ENCODE measurements at places on chromosomes 2 and 18.

DNA sequence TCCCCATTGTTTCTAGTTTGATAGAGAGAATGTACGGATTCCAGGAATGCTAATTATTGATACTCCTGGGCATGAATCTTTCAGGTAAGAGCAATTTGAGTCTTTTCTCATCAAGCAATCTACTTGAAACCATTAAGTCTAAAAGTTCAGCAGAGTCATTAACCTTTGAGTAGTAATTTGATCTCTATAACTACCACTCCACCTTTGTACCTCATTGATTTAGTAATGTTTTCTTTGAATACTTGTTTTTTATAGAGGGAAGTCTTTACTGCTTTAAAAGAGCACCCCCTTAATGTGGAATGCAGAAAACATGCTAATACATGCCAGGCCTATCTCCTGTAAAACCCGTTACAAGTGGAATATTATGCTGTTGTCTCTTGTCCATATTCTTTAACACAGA is 45.0 kb downstream of the EIF5B start:
- peak; percentile 55 for DNase-seq

DNA sequence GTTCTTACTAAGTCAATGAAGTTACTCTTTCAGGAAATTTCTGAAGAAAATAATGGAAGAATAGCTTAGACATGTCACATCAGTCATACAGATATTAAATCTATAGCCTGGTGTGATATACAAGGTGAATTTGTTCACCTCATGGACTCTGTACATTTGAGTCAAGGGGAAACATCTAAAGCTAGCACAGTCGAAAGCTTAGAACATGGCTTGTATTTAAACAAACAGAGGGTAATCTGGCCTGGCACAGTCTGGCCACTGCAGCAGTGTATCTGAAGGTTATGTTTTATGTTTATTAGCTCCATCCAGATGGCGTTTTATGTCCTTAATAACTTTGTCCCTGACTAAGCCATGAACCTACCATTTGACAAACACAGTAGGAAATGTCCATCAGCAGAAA is 817.3 kb downstream of the SATB2 start:
- DNase-seq = peak; percentile 10

DNA sequence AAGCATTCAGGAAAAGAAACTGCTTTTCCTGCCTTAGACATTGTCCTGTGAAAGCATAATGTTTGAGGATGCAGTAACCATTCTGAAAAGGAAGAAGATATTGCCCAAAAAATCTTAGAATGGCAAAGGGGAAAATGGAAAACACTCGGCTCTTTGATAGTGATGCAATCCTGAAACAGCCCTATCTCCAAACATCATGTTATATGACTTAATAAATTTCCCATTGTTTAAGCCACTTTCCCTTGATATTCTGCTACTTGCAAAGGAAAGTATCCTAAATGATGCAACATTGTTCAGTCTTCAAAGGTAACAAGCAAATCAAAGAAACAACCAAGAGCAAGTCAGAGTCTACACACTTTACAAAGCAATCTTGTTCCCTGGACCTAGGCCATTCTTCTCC is 78.5 kb downstream of the EXOC6B start:
- no peak for DNase-seq

GRCh38 chr18:9321017-9321452 is 13.5 kb upstream of the TWSG1 start:
- DNase-seq = peak; percentile 13

- DNase-seq = no peak
Measured at GRCh38 chr2:96804986-96805385, 11.1 kb upstream of the CNNM3 start.

- DNase-seq = no peak
Measured at GRCh38 chr2:126208266-126208665, 447.7 kb upstream of the GYPC start.

DNA sequence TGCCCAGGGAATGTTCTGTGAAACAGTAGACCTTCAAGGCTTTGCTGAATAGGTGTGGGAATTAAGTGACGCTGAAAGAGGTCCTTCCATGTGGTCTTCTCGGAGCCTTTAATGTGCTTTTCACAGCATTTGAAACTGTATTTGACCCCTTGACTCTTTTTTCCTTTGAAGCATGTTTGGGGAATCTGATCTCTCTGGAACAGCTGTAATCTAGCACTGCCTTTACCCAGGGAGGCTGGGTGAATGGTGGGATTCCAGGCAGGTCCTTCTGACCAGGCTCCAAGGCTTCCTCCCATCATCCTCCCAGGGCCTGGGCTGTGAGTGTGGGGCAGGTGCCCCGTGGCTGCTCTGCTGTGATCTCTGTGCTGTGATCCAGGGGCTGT is 4.2 kb downstream of the ZAP70 start:
- DNase-seq = no peak

DNA sequence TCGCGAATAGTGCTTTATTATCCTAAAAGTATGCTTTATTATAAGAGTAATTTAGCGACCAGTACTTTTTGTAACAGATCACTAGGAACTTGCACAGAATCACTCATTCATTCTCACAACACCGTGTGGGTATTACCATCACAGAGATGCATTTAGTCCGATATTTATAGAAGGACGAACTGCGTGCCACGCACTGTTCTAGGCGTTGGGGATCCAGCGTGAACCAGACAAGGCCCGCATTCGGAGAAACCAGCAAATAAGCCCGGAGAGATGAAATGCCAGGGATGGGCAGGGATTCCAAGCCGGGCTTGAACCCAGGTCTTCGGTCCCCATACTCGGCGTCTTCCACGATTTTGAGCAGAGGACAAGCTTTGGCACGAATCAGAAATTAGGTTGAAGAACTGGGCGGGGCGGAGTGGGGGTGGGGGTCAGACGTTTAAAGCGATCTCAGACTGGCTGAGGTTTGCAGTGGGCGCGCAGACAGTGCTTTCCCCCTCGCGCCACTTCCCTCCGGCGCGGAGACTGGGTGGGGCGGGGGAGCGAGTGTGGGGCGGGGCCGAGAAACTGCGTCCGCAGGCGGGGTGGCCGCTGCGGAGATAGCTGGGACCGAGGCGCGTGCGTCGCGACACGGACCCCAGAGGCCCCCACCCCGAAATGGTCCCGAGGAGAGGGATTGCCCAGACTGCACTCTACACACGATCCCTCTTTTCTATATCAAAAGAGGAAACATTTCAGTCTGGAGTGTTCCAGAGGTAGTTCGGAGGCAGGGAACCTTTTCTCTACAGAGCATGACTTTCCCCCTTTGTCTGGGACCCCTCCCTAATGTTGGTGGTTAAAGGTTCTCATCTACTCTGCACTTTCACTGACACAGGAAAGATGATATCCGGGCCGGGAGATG is 1.1 kb upstream of the CXCR4 start:
- peak; percentile 31 for DNase-seq
